ENCODE measurements at places on chromosomes 1 and 21.
A peak's percentile ranks its signal among the peaks of the same experiment; 100 is the strongest.

- DNase-seq = no peak
Measured at GRCh38 chr1:43444836-43445235, 8.9 kb downstream of the HYI start.

DNA sequence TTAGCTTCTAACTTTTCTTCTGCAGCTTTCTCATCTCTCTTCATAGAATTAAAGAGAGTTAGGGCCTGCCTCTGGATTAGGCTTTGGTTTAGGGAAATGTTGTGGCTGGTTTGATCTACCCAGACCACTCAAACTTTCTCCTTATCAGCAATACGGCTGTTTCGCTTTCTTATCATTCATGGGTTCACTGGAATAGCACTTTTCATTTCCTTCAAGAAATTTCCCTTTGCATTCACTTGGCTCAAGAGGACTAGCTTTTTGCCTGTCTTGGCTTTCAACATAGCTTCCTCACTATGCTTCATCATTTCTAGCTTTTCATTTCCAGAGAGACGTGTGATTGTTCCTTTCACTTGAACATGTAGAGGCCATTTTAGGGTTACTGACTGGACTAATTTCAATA lies 59.6 kb downstream of the AKT3 start:
- DNase-seq = no peak

GRCh38 chr1:186234976-186235686 lies 139.9 kb downstream of the TPR start:
- no peak for DNase-seq

DNA sequence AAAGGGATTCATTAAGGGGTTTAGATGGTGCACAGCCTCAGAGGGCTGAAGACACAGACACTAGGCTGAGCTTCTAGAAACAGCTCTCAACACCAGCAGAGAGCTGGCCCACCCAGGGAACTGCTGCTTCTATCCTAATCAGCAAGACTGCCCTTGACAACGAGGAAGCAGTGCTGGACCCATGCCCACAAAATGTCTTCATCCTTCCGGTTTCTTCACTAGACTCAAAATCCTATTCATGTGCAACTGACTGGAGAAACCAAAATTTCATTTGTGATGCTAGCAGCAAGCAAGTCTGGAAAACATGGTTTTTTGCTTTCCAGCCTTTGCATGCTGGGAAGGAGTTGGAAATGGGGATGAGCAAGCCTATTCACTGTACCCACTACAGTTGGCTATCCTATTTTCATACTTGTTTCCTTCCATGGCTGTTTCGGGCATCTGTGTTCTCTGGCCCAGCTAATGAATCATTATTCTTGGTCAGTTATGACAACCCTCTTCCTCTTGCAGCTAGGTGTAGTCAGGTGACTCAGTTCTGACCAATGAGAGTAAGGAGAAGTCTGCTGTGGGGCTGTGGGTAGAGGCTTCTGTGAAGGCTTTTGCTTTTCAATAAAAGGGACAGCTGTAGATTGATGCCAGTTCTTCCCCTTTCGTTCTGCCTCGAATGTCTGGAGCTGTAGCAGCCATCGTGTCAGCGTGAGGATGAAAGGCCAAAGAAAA lies 14.6 kb upstream of the TMEM61 start:
- DNase-seq = no peak

- no peak for DNase-seq
Measured at GRCh38 chr1:204172404-204173029, 6.4 kb upstream of the REN start.

DNA sequence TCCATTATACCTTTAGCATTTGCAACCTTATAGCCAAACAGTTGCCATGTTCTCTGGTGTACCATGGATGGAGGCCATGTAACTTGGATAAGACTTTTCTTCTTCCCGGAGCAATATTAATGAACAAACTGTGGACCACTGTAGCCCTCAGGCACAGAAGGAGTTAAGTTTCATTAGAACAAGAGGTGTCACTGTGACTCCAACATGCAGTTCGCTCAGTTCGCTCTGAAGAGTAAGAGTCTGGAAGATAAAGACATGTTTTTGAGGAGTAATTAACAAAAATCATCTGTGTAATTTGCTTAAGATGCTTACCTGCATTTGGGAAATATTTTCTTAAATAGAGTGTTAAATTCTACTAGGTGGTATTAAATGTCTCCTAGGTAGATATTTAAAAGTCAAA lies 4.1 kb downstream of the KIF26B start:
- DNase-seq = no peak

DNA sequence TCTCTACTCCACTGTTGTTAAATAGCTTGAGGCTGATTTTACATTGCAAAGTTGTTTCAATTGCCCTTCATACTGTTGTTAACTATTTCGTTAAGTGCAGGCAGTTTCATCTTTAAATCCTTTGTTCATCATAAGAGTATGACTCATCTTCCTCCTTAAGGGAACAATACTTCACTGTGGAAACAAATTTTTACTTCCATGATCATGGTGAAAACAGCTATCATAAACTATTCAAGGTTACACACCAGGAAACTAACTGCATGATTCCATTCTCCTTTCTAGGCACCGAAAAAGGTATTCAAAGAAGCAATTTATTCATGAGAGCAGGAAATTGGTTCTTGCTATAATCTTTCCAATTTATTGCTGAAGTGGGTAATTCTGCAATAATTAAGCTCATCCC lies 593.2 kb downstream of the LRRIQ3 start:
- DNase-seq = no peak

- no peak for DNase-seq
Measured at GRCh38 chr1:69737527-69738185, 169.9 kb downstream of the LRRC7 start.

DNA sequence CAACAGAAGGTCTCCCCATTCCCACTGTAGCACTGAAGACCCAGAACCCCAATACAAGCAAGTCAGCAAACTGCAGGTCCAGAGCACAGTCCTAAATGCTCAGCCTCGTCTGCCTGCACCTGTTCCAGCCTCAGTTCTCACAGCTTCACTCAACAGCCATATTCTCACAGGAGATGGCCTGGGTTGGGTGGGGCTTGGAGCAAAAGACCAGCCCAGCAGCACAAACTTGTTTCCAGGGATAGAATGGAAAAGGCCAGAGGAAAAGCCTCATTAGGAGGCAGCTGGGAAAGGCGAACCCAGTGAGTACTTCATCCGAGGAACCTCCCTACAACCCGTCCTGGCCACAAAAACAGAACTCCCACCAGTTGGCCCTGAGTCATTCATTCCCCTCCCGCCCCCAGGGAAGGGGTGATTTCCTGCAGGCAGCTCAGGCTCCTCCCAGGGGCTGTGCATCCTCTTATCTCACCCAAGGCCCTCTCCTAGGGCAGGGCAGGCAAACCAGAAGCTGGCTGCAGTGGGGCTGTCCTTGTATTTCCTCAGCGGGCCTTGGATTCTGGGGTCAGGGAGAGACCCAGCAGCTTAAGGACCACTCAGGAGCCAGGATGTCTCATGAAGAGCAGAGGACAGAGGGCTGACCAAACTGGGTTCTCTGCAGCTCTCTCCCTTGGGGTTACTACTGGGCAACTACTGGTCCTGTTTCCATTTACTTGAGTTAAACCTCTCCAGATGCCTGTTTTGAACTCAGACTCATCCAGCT lies 7.4 kb upstream of the MPL start:
- DNase-seq = peak; percentile 63

- no peak for DNase-seq
Measured at GRCh38 chr1:165452336-165453130, 7.6 kb upstream of the RXRG start.

DNA sequence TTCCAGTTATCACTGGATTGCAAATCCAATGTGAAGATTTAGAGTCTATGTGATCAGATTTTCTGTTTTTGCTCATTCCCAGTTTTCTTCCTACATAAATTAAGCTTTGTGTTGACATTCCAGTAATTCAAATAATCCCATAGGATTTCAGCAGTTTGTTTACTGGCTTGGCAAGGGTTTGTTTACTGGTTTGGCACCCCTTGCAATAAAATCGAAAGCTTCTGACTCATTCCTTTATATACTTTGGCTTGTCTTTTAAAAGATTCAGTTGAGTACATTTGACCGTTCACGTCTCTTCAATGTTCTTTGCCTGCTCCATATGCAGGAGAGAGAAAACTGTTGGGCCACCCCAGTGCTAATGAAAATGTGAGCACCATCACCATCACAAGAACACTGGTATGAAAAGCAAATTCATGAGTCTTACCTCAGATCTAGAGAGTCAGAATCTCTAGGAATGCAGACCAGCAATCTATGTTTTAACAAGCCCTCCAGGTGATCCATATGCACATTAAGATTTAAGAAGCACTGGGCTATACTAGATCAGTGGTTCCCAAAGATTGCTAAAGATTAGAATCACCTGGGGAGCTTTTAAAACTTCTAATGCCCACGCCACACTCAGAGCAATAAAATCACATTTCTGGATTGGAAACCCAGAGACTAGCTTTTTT lies 32.8 kb downstream of the ZC3H11B start:
- no peak for DNase-seq

- DNase-seq = no peak
Measured at GRCh38 chr1:31373897-31374486, 1.1 kb upstream of the FABP3 start.

GRCh38 chr21:40187946-40188654 lies 320.9 kb downstream of the PCP4 start:
- DNase-seq = no peak

GRCh38 chr1:201487742-201488141 lies 18.8 kb upstream of the PHLDA3 start:
- no peak for DNase-seq

GRCh38 chr21:23853796-23854379 lies 1753.4 kb downstream of the MRPL39 start:
- DNase-seq = no peak

DNA sequence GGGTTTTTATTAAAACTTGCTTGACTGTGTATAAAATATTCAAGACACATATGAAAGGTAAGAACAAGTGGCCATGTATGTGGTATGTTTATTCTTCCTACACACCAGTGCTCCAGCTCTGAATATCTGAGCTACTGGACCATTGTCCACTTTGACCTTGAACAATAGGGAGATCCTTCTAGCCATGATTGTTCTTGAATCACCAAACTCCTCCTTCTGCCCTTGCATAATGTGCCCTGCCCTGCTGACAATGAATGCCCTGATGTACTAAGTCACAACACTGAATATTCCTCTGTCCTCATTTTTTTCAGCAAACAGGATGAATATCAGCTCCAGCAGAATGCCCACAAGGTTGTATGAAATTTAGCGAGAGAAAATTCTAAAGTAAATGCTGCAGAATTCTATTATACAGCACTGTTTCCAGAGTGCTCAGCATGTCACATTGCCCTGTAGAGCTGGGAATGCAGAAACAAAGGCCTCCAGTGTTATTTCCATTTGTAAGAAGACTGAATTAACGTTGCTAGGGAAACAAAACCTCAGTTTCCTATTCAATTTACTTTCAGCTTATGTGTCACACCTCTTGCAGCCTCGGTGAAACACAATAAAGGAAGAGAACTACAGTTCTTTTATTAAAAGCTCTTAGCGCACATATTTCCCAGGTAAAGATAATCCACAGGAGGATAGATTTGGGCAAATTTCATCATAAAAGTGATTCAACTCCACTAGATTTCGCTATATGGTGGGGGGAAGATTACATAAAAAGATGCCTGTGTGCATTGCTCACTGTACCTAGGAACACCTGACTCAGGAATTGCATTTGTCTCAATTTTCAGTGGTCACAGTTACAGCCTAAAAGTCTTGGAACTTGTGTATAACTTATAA lies 187.4 kb upstream of the ATP1B1 start:
- DNase-seq = no peak

- no peak for DNase-seq
Measured at GRCh38 chr1:101308935-101309333, 72.1 kb downstream of the S1PR1 start.

DNA sequence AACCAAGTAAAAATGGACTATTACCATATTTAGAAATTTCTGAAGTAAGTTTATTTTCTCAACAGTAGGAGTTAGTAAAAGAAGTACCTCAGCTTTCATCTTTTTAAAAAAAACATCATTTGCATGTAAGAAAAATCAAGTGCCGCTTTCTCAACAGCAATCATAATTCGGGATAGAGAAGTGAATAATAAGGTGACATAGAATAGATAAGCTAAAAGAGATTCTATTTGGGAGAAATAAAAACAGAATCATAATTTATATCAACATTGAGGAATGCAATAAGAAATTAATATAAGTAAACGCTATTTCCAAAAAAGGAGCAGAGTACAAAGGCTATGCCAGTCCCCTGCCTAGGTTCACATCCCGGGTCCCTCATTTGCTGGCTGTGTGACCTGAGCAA lies 330.9 kb upstream of the GREM2 start:
- no peak for DNase-seq

- DNase-seq = no peak
Measured at GRCh38 chr1:38117444-38117887, 70.9 kb upstream of the POU3F1 start.

- DNase-seq = no peak
Measured at GRCh38 chr1:239856067-239856466, 235.6 kb upstream of the FMN2 start.

DNA sequence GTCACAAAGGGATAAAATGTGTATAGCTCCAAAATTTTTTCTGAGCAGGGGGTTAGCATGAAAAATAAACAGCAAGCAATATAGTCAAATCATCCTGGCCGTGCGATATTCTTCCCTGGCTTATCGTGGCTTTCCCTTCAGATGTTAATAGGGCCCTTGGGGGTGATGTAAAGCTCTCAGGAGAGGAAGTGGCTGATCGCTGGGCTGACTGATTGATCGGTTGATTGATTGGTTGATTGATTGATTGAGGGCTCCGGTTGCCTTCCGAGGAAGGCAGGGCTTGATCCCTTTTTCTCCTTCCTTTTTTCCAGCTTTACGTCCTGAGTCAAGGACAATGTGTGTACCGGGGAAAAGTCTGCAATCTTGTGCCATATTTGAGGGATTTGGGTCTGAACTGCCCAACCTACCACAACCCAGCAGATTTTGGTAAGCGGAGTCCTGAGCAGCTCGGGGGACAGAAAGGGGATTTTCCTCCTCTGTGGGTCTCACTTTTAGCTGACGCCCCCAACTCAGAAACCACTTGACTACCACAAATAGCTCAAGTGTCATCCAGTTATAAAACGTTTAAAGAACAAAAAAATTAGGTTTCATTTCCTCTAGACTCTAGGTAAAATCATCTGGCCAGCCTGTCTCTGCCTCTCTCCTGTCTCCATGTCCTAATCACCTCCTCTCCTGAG lies 29.5 kb downstream of the TFF3 start:
- DNase-seq = no peak

DNA sequence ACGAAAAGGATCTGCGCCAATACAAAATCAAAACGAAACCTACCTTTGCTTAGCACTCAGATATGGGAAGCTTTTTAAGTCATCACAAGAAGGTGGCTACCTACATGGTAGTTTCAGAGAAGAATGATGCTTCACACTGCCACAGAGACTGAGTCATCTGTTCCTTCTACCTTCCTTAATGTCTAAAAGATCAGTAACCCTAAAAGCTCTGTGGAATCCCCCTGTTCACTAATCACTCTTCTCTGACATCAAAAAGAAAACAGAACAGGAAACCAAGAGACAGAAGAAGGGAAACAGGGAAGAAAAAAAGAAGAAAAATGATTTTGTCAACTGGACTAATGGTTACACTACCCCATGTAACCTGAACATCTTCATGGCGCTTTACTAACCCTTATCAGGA lies 177.2 kb downstream of the SMYD3 start:
- no peak for DNase-seq

- no peak for DNase-seq
Measured at GRCh38 chr1:181475580-181475979, 7.7 kb upstream of the CACNA1E start.
